Heart left ventricle (tissue), 16 donors: ENCODE measurements at places on chromosomes 3 and 15. TPM values are rescaled to one million over a fixed set of nuclear protein-coding genes. Genes with fewer than 3 reads are reported as not detected.

DNA sequence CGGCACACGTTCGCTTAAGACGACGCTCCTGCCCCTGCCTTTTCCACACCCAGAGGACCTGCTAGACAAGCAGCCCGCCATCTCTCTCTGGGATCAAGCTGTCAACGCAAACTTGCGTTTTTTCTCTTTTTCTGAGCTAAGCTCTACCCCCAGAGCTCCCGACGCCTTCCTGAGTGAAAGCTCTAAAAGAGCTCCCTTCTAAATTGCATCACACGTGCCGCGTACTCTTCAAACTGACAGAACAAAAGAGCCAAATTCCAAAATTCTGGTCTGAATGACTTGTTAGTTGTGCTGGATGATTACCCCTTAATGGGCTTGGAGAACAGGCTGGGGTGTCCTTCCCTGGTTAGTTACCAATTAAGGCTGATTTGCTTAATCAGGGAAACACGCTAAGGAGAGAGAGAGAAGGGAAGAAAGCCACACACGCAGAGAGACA, 81.2 kb downstream of the MDFIC2 start:
- H3K27me3 ChIP-seq = no peaks in the 10 kb centered on the region
- no peak overlapping the region for H3K27ac ChIP-seq
- no peak overlapping the region for H3K4me3 ChIP-seq
- no peak for DNase-seq
- H3K4me1 ChIP-seq = no peaks in the 10 kb centered on the region
- no peaks in the 10 kb centered on the region for H3K36me3 ChIP-seq

GRCh38 chr15:47614360-47615011, 102.8 kb upstream of the SEMA6D start:
- peaks cover 3% of the 10 kb centered on the region for H3K27me3 ChIP-seq
- DNase-seq = no peak
- H3K4me3 ChIP-seq = no peak overlapping the region

MB21D2 gene
- total RNA-seq = 4.5 TPM

CISH gene
- total RNA-seq = 11.0 TPM

DNA sequence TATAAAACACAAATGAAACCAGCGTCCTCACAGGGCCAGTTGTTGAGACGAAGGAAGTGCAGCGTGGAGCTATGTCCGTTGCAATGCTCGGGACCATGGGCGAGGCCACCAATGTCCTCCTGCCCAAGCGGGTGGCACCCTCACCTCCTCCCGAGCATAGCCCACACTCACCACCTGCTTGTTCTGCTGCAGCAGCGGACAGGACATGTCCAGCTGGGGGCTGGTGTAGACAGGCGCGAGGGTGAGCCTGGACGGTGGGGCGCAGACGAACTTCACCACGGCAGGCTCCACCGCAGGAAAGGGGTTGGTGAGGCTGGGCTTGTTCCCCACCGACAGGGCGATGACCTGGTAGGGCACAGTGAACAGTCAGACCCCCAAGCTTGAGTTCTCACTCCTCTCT, 62.1 kb downstream of the NUP210 start:
- H3K36me3 ChIP-seq = peaks cover 43% of the 10 kb centered on the region
- no peaks in the 10 kb centered on the region for H3K4me1 ChIP-seq
- H3K27ac ChIP-seq = no peak overlapping the region
- no peaks in the 10 kb centered on the region for H3K27me3 ChIP-seq
- no peak overlapping the region for H3K4me3 ChIP-seq
- no peak for DNase-seq

DNA sequence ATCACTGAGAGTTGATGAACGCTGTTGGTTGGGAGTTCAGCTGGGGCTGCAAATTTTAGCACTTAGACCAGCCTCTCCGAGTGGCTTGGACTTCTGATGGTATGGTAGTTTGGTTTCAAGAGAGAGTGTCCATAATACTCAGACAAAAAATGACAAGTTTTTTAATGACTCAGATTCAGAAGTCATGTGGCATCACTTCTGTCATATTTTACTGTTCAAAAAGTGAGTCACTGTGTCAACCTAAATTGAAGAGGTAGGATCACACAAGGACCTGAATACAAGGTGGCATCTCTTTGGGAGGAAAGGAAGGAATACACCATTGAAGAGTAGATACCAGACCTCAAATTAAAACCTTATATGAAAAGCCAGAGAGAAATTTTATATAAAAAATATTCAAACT, 99.1 kb upstream of the CHMP2B start:
- H3K27me3 ChIP-seq = no peaks in the 10 kb centered on the region
- H3K4me3 ChIP-seq = no peak overlapping the region
- H3K4me1 ChIP-seq = no peaks in the 10 kb centered on the region
- H3K36me3 ChIP-seq = no peaks in the 10 kb centered on the region
- no peak for DNase-seq

IGSF11 gene
- 5.0 TPM for total RNA-seq

DNA sequence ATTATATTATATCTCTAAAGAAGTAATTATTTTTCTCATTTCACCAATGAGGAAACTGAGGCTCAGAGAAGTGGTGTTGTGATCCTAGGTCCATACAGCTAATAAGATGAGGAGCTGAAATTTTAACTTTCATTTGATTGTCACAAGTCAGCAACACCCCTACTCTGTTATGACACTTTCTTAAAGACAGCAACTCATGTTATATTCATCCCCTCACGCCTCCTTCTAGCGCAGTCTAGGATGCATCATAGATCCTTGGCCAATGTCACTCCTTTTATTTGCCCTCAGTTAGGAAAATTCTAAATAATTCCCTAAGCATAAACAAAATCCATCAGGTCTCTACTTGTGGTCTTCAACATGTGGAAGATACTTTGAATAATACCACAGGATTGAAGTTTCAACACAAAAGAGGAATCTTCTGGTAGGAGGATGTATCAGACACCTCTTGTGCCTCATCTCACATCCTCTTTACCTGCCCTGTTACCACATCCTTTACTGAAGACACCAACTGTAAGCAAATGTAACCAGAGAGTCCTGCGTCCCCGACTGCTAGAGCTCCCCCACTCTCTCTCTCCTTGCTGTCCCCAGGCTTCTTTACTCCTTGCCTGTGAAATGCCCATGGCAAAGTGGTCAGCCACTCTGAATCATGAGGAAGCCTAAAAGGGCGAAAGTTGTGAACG, 53.7 kb downstream of the TRIM42 start:
- no peak for DNase-seq
- no peaks in the 10 kb centered on the region for H3K4me1 ChIP-seq
- H3K27me3 ChIP-seq = no peaks in the 10 kb centered on the region
- no peak overlapping the region for H3K4me3 ChIP-seq

PLSCR2 gene
- not detected for total RNA-seq

DNA sequence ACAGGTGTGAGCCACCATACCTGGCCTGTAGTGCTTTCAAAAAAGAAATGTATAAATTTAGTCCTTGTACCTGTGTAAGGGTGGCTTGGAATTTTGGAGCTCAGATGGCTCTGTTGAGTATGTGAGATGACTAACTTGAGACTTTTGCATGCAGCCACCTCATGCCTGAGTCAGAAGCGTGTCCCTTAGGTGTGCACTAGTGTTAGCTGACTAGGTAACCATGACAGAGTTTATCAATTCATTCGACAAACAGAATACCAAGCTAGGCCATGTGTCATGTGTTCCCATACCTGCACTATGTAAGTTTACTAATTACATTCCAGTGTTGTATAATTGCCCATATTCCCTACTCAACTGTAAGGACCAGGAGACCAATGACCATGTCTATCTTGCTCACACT, 4.0 kb upstream of the ZNF639 start:
- no peaks in the 10 kb centered on the region for H3K36me3 ChIP-seq
- H3K27me3 ChIP-seq = no peaks in the 10 kb centered on the region
- H3K27ac ChIP-seq = no peak overlapping the region
- no peak overlapping the region for H3K4me3 ChIP-seq
- DNase-seq = no peak

- H3K4me1 ChIP-seq = no peaks in the 10 kb centered on the region
- DNase-seq = no peak
- H3K27ac ChIP-seq = no peak overlapping the region
- no peaks in the 10 kb centered on the region for H3K36me3 ChIP-seq
Observed at GRCh38 chr3:50217681-50218080, 12.6 kb downstream of the SLC38A3 start.

RTP4 gene
- total RNA-seq = 0.77 TPM

GRCh38 chr3:50603261-50604109, 8.1 kb downstream of the CISH start:
- no peak overlapping the region for H3K4me3 ChIP-seq
- H3K36me3 ChIP-seq = peaks cover 6% of the 10 kb centered on the region
- peak overlapping the region; percentile 97 for H3K27ac ChIP-seq
- H3K27me3 ChIP-seq = no peaks in the 10 kb centered on the region
- peaks cover 15% of the 10 kb centered on the region for H3K4me1 ChIP-seq

GRCh38 chr15:56774356-56774755, 41.0 kb upstream of the ZNF280D start:
- no peak overlapping the region for H3K4me3 ChIP-seq
- H3K27me3 ChIP-seq = no peaks in the 10 kb centered on the region
- H3K36me3 ChIP-seq = no peaks in the 10 kb centered on the region

DNA sequence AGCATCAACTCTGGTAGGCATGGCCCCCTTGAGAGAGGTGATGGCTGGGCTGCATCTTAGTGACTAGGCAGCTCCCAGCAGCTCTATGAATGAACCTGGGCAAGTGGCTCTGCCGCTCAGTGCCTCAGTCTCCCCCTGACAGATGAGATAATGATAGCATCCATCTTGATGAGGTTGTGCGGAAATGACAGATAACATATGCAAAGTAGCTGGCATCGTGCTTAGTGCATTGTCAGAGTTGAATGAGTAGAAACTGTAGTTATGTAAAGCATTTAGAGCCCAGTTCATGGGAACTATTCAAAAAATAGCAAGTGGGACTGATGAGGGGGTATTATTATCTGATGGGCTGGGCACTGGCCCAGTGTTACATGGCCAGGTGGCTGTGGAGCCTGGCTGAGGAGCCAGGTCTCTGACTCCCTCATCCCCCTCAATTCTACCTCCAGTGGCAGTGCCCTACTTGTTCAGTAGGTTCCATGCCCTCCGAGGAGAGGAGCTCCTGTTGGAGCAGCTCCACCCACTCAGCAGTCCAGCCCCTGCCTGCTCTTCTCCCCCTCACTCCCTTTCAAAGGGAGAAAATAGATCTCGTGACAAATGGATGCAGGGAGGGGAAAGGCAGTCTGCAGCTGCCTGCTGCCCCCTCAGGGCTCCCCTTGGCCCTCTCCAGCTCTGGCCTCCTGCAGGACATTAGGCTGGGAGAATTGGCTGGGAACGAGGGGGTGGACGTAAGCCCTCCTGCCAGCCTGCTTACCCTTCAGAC, 6.6 kb downstream of the PRKCD start:
- no peak overlapping the region for H3K4me3 ChIP-seq
- no peaks in the 10 kb centered on the region for H3K36me3 ChIP-seq
- no peak for DNase-seq
- H3K4me1 ChIP-seq = peaks cover 11% of the 10 kb centered on the region
- H3K27ac ChIP-seq = peak overlapping the region; percentile 88

DNA sequence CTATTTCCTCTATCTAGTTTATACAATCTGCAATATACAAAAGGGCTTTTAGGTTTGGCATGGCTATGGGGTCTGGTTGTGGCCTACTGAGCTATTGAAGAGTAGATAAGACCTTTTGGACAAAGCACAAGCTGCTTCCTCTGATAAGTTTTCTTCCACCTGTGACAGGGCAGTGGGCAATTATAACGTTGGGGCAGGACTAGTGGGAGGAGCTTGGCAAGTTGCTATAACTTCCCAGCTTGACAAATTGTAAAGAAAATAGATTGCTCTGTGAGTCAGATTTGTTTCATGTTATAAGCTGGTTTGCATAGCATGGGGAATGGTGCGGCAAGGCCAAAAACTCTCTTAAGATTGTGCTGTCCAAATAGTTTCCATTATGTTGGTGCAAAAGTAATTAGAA, 64.9 kb downstream of the SLC7A14 start:
- H3K4me1 ChIP-seq = no peaks in the 10 kb centered on the region
- no peak overlapping the region for H3K27ac ChIP-seq

DNA sequence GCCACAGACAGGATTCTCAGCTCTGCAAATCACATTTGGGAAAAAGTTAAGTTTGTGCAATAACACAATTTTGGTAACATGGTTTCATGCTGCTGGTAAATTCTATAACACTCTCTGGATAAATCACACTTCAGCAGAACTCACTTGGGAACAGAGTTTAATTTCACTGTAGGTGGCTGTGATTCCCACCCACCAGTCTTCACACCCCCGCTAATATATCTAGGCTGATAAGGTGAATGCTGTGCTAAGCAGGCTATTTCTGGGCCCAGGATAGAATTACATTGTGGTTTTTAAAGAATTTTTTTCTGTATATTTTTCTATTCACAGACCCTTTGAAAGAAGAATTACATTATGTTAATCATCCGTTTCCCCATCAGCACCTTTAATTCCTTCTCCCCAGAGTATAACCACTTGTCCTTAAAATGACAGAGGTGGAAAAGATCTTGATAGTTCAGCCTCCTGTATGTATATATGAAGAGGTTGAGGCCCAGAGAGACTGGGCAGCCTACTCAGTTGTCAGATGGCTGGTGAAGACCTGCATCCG, 22.9 kb downstream of the MAP2K1 start:
- H3K27me3 ChIP-seq = no peaks in the 10 kb centered on the region
- no peak overlapping the region for H3K27ac ChIP-seq
- H3K36me3 ChIP-seq = no peaks in the 10 kb centered on the region

DNA sequence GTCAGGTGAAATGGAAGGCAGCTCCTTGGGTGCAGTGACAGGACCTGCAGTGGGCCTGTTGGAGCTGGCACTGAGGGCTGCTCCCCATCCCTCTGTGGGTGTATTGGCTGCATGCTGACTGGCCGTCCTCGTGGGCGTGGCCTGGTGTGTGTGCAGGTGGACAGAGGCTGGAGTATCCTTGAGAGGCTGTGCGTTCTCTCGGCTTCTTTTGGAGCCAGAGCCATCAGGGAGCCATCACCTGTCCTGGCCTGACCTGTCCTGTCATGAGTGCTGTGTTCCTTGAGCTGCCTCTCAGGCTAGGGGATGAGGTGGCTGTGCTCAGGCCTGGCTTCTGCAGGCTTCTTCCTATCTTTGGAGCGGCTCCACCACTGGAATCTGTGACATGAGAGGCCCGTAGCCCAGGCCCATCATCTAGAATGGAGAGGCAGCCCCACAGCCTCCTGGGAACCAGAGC, 61.5 kb downstream of the APBA2 start:
- no peak overlapping the region for H3K4me3 ChIP-seq
- H3K27ac ChIP-seq = no peak overlapping the region
- no peaks in the 10 kb centered on the region for H3K4me1 ChIP-seq

NEO1 gene
- total RNA-seq = 11.6 TPM

GRCh38 chr3:50274371-50275104, 4.3 kb upstream of the LSMEM2 start:
- H3K4me3 ChIP-seq = no peak overlapping the region
- peaks cover 25% of the 10 kb centered on the region for H3K27me3 ChIP-seq
- peaks cover 19% of the 10 kb centered on the region for H3K4me1 ChIP-seq
- no peaks in the 10 kb centered on the region for H3K36me3 ChIP-seq

- H3K4me1 ChIP-seq = no peaks in the 10 kb centered on the region
- no peaks in the 10 kb centered on the region for H3K27me3 ChIP-seq
- H3K36me3 ChIP-seq = no peaks in the 10 kb centered on the region
- DNase-seq = peak; percentile 48
- H3K4me3 ChIP-seq = no peak overlapping the region
- H3K27ac ChIP-seq = no peak overlapping the region
Observed at GRCh38 chr15:38683382-38684242, 119.0 kb upstream of the RASGRP1 start.
